Stromal cell of bone marrow (primary cell): ENCODE measurements at places on chromosomes 12 and 14.

GRCh38 chr14:93398491-93398890 is 32.2 kb upstream of the UNC79 start:
- DNase-seq = no peak

GRCh38 chr12:48296586-48297282 is 54.0 kb downstream of the ZNF641 start:
- peak; percentile 56 for DNase-seq

GRCh38 chr12:47841910-47842309 is 22.2 kb upstream of the HDAC7 start:
- DNase-seq = no peak

DNA sequence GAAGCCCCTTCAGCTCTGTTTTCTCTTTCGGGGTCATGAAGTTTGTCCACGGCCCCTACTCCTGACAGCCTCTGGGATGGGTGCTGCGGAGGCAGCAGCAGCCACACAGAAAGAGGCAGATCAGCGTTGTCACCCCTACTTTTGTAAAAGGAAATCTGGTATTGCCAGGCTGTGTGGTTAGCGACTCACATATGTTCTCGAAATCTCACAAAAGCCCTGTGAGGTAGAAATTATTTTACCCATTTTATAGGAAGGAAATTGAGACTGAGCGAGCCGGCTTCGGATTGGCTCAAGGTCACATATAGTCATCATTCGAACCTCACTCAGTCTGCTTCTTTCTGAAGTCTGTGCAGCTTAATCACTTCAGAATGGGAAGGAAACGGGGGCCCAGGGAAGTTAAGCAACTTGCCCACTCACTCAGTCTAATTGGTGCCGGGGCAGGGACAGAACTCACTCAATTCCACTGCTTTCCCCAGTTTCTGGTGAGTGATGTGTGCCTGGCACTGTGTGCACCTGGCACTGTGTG is 1.1 kb upstream of the CKAP4 start:
- DNase-seq = no peak

GRCh38 chr14:75381642-75382041 is 46.2 kb upstream of the JDP2 start:
- DNase-seq = no peak

GRCh38 chr14:22007363-22007762 is 333.7 kb upstream of the OR4E1 start:
- DNase-seq = no peak

GRCh38 chr12:74988156-74988555 is 221.5 kb downstream of the KCNC2 start:
- no peak for DNase-seq

- no peak for DNase-seq
These were observed 143.4 kb downstream of the KCNK10 start for GRCh38 chr14:88179716-88180115.

DNA sequence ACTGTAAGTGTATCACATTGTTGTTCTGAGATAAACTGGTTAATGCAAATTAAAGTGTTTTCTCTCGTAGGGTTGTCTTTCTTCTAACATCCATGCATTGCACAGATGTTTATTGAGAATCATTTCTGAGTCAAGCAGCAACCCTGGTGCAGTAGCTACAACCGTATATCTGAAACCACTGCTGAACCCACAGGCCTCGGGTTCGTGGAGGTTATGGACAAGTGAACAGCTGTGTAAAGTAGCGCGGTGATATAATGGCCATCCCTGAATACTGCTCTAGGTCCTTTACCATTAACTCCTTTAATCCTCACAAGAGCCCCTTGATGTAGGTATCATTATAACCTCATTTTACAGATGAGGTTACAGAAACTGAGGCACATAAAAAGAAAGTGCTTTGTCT is 486.1 kb upstream of the TMEM132C start:
- no peak for DNase-seq

GRCh38 chr14:21299562-21300130 is 19.8 kb downstream of the RPGRIP1 start:
- DNase-seq = no peak

GRCh38 chr14:105139212-105139825 is 29.3 kb downstream of the JAG2 start:
- no peak for DNase-seq

DNA sequence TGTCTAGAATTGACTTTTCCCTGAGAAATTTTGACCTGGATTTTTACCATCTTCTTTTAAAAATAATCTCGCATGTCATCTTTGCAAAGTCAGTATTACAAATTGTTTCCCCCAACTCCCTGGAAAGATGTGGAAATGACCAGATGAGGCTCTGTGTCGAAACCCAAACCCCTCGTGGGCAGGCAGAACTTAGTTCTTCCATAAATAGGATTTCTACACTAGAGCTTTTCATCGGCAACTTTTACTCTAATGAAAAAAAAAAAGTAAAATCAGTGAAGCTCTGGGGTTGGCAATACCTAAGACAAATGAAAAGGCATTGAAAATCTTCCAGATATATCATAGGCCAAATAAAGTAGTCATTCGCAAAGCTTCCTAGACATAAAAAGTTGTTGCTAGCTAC is 17.0 kb downstream of the SSPN start:
- DNase-seq = no peak

DNA sequence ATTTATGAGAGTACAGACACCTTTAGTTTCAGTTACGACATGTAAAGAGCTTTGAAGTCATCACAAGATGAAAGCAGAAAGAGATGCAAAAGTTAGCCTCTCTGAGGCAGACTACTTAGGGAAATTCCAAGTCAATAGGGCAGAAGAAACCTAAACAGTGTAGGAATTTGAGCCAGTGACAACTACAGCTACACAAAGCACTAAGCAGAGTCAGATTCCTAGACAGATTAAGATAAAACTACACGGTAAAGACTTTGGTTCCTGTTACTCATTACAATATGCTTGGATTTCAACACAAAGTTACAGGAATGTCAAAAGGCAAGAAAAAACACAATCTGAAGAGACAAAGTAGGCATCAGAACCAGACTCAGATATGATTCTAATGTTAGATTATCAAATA is 1302.3 kb downstream of the FSCB start:
- DNase-seq = no peak

DNA sequence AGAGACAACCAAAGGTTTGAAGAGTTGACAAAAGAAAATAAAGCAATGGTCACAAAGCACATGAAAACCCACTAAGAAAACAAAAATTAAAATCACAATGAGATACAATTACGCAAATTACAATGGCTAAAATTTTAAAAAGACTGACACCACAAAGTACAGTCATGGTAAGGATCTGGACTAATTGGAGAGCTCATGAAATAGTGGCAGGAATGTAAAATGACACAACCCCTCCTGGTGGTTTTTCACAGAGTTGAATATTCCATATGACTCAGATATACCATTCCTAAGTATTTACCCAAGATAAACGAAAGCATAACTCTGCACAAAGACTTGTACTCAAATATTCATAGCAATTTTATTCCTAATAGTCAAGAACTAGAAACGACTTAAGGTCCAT is 65.9 kb downstream of the NOVA1 start:
- DNase-seq = peak; percentile 2

DNA sequence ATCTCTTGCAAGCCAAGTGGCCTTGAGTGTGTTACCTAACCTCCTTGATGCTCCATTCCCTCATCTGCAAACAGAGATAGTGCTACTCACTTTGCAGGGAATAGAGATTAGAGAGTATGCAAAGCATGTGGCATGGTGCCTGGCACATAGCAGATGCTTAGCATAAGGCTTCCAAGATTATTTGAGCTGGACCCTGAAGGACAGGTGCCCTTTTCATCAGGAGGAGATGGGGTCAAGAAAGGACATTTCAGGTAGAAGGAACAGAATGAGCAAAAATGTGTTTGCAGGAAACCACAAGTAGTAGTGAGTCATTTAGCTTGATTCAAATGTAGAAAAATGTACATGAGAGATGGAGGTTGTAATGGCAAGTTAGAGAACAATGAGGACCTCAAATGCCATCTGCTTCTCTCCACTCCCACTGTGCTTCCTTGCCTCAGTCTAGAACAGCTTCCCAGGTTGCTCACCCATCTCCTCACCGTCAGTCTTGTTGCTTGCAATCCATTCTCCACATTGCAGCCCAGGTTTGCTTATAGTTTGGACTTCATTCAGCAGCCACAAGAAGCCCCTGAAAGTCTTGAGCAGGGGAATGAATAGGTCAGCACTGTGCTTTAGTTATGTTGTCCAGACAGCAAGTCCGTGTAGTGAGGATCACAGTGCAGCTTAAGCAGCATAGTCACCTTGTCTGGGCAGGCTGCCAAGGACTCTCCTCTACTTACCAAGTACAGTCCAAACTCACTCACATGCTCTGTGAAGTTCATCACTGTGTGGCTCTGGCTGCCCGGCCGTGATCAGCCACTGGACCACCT is 536.3 kb upstream of the CCDC196 start:
- no peak for DNase-seq

GRCh38 chr12:4700621-4701026 is 19.6 kb upstream of the GALNT8 start:
- peak; percentile 13 for DNase-seq

DNA sequence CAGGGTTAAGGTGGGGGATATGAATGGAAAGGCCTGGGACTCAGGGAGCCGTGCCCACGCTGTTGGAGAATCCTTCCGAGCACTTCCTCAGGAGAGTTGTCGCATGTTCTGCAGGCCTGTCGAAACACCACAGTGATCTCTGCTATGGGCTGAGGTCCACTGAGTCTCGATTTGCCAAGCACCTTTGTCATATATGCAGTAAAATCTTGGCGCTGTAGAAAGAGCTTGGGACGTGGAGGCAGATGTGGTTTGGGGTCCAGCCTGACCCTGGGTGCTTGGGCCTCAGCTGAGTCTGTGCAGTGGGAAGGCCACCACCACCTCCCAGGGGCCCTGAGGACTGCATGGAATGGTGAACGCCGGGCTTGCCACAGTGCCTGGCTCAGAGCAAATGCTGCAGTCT is 32.9 kb downstream of the C14orf132 start:
- DNase-seq = no peak

- no peak for DNase-seq
These were observed 103.8 kb downstream of the EGLN3 start for GRCh38 chr14:33847066-33847465.
